ENCODE measurements at places on chromosomes 6 and 20.

DNA sequence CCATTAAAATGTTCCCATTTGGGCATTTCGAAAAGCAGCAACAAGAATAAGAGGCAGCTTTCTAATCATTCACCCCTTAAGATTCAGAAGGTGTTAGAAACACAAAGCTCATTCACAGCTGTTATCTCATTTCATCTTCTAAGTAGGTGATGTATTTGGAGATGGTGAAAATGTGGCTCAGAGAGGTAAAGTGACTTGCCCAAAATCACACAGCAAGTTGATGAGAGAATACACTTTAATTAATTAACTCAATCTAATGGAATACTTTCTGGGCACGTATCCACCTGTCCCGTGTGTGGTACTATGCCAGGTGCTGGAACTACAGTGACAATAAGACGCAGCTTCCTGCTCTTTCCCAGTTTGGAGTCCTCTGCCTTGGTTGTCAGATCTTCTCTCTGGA lies 147.4 kb upstream of the LRFN2 start:
- DNase-seq: no peak

- DNase-seq: no peak
Measured at GRCh38 chr6:104595311-104595820, 264.4 kb downstream of the HACE1 start.

- DNase-seq: peak; percentile 44
Measured at GRCh38 chr6:35522660-35523658, 10.3 kb upstream of the TULP1 start.

DNA sequence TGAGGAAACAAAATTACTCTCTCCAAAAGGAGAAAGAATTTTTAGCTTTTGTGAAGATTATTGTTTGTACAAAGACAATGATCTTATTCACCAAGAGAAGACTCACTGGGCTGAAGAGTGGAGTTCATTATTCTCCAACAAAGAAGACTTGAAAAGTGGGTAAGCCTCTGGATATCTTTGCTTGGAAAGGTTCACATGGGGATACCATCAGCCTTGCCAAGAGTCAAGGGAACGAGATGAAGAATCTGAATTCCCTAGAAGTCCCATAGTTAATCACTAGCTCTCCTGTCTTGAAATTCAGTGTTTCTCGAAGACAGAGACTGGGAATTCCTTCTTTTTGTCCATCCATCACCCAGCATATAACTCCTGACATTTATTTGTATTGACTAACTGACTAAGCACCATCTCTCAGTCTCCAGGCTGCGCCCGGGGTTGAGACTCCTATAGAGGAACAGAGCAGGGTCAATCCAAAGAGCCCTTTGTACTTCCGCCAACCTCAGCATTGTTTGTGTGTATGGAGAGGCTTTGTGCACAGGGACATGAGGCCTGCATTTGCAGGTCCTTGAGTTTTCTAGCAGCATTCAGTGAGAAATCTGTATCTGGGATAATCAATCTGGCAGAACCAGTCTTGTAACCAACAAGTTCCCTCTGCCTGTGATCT lies 461.9 kb downstream of the KIF16B start:
- DNase-seq: no peak

DNA sequence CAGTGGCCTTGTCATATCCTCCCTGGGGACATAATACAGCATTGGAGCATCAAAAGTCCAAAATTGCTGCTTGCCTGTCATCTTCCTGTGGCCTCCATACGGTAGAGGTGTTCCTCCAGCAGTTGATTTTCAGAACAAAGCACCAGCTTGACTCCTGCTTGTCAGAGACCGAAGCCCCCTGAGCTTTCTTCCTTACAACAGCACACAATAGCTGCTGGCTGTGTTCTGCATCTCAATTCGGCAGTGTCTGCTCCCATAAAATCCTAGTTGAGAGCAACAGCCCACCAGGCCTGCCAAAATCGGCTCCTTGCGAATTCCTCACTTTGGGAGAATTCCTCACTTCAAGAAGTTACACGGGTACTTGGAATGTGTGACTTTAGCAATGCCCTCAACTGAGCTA lies 372.9 kb downstream of the SAMD5 start:
- DNase-seq: no peak

All from NCI-H2227 treated with DMSO at 0.1 percent for 48 hours (cell line).